HCT116 (cell line): ENCODE measurements at places on chromosomes 6 and 20.

DNA sequence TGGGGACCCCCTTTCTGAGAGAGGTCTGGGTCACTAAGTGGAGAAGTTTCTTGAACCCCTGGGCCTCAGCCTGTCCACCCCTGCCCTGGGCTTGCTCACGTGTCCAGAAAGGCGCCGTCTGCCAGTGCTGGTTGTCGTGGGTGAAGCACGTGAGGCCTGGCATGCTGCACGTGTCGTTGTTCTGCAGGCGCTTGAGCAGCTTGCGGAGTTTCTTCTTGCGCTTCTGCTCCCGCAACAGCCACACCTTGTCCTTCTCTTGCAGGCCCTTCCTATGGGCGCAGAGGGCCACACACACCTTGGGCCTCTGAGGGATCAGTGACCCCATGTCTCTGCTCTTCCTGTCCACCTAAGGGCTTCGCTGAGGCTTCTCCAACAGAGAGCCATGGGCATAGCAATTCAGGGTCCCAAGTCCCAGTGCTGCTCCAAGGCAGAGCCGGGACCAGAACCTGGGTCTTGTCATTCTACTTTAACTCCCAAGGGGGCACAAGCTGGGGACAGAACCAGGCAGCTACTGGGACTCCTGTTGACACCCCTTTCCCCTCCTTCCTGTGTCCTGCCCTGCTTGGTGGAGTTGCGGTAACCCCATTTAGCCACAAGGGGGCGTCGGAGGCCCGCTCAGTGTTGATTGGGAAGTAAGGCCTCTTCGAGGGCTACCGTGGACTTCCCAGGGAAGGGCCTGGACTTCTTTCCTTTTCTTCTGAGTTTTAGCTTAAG lies 121.8 kb downstream of the SULF2 start:
- peak; percentile 51 for DNase-seq

DNA sequence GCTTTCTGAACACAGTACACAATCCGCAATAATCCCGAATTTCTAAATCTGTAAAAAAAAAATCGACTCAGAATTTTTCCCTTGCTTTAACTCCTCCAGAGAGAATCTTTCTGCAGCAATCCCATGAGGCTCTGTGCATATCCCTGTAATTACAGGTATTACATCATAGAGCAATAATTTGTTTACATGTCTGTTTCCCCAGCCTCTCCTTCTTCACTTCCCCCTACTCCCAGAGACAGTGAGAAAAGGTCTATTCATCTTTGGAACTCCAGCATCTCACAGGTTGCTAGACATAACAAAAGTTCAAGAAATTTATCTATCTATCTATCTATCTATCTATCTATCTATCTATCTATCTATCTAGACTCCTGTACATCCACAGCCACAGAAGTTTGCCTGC lies 26.0 kb downstream of the KLHL31 start:
- no peak for DNase-seq

DNA sequence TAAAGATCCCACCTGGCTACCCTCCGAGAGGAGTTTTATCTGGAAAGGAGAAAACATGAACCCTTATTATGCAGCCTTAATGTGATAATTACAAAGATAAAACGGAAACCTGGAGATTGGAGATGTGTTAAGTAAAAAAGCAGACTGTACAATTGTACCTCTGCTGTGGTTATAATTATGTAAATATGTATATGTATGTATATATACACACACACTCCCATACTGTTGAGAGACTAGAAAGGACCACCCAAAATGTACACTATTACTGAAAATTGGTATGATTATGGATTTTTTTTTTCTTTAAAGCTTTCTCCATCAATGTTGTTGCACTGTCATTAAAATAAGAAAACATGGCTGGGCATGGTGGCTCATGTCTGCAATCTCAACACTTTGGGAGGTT lies 72.1 kb upstream of the BCLAF1 start:
- DNase-seq: no peak

DNA sequence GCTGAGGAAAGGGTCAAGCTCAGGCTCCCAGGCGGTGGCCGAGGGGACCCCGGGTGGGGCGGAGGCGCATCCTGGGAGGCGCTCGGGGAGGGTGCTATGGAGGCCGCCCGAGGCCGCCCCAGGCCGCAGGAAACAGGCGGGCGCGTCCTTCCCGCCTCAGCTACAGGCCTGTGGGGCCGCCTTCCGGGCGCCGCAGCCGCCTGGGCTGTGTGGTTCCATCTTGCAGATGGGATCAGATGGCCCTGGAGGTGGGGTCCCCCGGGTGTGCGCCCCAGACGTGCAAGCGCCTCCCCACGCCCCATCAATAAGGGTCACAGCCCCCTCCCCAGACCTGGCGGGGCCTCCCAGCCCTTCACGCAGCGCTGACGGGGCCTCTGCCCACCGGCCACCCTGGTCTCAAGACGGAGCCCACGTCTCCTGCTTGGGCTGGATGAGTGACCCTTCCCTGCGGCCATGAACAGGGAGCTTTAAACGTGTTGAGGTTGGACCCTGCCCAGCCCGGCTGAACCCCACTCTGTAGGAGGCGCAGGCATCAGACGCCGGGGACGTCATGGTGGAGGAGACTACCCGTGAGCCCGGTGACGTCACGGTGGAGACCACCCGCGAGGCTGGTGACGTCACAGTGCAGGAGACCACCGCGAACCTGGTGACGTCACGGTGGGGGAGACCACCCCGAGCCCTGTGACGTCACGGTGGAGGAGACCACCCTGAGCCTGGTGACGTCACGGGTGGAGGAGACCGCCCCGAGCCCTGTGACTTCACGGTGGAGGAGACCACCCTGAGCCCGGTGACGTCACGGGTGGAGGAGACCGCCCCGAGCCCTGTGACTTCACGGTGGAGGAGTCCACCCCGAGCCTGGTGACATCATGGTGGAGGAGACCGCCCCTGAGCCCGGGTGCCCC lies 267.0 kb downstream of the DLL1 start:
- no peak for DNase-seq

- DNase-seq: no peak
Measured at GRCh38 chr6:16706911-16707783, 54.1 kb downstream of the ATXN1 start.

DNA sequence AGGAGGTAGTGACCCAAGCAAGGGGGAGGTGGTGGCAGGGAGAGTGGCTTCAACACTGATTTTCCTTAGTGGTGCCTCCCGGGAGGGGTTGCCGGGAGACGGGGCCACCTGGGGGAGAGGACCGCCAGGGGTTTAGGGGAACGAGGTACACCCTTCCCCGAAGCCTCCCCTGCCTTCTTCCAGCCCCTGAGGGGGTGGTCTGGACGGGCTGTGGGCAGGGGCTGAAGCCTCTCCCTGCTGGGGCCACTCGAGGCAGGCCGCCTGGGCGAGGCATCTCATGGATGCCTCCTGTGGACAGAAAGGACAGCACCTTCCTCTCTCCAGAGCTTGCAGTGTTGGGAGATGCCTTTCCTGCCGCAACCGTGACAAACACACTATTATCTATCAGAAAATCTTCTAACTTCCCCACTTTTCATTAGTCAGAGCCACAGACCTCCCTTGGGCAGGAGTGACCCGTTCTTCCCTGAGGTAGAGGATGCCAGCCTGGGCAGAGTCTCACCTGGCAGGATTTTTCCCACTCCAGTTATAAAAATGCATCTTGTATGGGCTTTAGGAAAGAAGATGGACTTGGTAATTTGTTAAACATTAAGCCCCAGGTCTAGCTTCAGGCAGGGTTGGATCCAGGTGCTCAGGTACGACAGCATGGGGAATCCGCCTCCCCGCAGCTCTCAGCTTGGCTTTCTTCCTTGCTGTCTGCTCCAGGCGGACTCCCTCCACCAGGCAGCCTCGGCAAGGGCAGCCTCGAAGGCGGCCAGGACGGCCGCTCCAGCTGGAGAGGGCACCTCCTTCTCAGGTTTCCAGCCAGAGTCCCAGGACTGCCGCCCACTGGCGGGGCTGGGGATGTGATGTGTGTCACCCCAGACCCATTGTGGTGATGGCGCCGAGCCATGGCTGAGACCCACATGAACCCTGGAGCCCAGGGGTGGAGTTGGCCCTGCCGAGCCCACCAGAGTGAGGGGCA lies 11.0 kb downstream of the HRH3 start:
- DNase-seq: no peak

GRCh38 chr6:46243754-46244153 lies 73.0 kb upstream of the ENPP5 start:
- DNase-seq: no peak

DNA sequence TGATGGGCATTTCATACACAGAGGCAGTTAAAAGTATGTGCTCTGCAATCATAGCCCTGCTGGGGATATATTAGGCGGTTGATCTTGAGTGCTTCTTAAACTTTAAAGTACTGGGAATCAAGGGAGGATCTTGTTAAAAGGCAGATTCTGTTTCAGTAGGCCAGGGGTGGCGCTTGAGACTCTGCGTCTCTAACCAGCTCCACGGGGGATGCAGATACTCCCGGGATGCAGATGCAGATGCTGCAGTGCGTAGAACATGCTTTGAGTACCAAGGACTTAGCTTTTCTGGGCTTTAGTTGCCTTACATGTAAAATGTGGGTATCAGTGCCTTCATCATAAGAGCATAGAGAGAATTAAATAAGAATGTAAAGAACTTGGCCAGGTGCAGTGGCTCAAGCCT lies 44.4 kb upstream of the ENPP5 start:
- DNase-seq: no peak

DNA sequence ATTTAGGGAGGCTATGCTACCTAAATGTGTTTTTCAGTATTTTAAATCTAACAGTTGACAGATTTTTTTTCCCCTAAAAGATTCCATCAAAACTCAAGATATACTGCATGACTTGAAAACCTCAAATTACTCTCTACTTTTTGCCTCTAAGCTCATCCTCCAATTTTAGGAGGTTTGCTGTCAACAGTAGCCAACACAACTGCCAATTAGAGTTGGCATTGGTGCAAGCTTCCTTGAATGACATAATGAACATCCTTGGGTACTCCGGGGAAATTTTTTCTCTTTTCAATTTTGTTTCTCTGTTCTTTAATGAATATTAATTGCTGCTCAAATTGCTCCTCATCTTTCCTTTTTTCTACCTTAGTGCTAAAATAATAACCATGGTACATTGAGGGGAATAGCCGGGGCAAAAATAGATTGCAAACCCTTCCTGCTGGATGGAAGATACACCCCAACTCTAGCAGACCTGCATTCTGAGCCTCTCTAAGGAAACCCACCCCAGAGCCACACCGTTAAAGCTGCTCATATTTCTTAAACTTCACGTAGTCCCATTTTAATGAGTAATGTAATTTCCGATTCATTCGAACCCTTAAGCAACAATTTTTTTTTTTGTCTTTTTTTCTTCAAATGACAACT lies 34.3 kb downstream of the SLC22A23 start:
- no peak for DNase-seq

DNA sequence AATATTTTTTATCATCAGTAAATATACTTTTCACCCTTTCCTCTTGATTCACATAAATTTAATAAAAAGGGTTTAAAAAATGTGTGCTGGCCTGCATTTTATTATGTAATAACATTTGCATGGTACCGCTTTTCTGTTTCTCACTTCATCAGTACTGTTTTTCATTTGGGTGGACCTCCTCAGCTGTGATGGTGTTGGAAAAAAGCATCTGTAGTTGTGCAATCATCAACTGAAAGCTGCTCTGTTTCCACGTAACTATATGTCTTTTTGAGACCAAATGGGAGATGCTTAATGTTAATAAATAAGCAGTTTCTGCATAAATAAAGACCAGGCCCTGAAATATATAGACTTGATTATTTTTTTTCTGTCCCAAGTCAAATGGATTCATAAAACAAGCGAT lies 31.6 kb upstream of the CENPW start:
- no peak for DNase-seq

GRCh38 chr6:38750968-38751615 lies 36.0 kb downstream of the DNAH8 start:
- no peak for DNase-seq

DNA sequence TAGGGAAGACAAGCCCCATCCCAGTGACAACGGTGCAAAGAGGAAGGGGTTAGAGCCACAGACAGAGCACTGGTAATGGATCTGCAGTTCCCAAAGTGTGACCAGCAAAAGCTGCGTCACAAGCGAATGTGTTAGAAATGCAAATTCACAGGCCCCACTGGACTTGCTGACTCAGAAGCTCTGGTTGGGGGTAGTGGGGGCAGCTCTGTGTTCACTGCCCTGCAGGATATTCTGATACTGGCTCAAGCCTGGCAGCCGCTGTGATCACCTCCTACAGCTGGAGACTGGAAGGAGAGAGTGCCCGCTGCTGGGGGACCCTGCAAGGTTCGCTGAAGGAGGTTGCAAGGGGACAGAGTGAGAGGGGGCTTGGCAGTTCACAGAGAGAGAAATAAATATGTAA lies 179.7 kb upstream of the CDH4 start:
- DNase-seq: no peak

GRCh38 chr6:81814370-81815076 lies 62.0 kb upstream of the TENT5A start:
- DNase-seq: no peak

GRCh38 chr20:44018942-44019637 lies 104.4 kb downstream of the TOX2 start:
- DNase-seq: no peak

DNA sequence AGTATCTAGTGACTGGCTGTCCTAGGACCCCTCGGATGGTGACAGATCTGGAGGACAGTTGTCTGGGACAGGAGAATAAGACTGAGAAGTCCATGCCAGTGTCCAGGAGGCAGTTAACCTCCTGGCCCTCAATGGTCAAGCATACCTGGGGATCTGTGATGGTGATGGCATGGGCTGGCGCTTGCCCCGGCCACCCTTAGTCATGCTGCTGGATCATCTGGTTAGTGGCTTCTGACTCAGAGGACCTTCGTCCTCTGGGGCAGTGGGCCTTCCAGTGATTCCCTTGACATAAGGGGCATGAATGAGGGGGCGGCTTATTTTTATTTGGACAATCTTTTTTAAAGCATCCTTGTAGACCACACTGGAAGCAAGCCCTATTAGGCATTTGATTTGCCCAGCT lies 24.0 kb upstream of the SF3B5 start:
- no peak for DNase-seq

DNA sequence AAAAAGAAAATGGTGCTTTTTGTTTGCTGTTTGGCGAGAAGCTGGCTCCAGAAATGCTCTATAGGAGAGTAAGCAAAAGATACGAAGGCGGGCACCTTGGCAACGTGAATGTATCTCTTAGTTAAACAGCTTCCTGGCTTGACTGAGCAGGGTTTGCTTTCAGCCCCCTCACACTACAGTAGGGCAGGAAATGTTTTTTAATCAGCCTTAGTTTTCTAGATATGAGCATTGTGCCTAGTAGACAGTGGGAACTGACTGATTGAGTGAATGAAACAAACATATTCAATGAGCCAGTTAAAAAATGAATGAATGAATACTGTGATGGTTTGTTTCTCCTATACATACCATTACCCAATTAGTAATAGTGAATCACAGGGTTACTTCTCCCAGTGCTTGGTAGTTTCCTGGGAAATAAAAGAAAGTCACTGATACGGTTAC lies 19.9 kb downstream of the CAP2 start:
- no peak for DNase-seq

DNA sequence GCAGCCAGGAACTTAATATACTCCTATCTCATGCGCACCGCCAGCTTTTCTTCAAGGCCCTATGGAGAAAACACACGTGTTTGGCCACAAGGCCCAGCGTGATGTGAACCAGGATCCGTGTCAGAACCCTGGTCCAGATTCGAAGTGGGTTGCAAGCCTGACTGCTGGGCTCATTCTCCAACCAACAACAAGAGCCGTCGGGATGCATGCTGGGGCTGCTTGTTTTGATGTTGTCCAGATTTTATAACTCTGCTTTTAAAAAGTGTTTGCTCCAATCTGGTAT lies 463 bp upstream of the SLC22A2 start:
- no peak for DNase-seq

- DNase-seq: no peak
Measured at GRCh38 chr6:159865226-159865920, 25.4 kb upstream of the MAS1 start.

- no peak for DNase-seq
Measured at GRCh38 chr6:145276756-145277155, 458.6 kb downstream of the EPM2A start.

- no peak for DNase-seq
Measured at GRCh38 chr6:11370191-11371018, 137.9 kb upstream of the NEDD9 start.
